T-helper 17 cell (primary cell): ENCODE measurements at places on chromosomes 3 and 15. TPM values are rescaled to one million over a fixed set of nuclear protein-coding genes. Genes with fewer than 3 reads are reported as not detected.
A peak's percentile ranks its signal among the peaks of the same experiment; 100 is the strongest.

Gene SLC9C1
- total RNA-seq = not detected

GRCh38 chr3:130933801-130934345, 40.0 kb downstream of the ATP2C1 start:
- peaks cover 9% of the 10 kb centered on the region for H3K4me1 ChIP-seq
- no peak for DNase-seq
- peaks cover 8% of the 10 kb centered on the region for H3K36me3 ChIP-seq
- no peak overlapping the region for H3K4me3 ChIP-seq

Gene FOXB1
- total RNA-seq = 0.22 TPM

Gene DAZL
- total RNA-seq = not detected

GRCh38 chr3:39757307-39757706, 52.1 kb upstream of the MYRIP start:
- H3K36me3 ChIP-seq = no peaks in the 10 kb centered on the region
- H3K4me1 ChIP-seq = no peaks in the 10 kb centered on the region
- H3K4me3 ChIP-seq = no peak overlapping the region

DNA sequence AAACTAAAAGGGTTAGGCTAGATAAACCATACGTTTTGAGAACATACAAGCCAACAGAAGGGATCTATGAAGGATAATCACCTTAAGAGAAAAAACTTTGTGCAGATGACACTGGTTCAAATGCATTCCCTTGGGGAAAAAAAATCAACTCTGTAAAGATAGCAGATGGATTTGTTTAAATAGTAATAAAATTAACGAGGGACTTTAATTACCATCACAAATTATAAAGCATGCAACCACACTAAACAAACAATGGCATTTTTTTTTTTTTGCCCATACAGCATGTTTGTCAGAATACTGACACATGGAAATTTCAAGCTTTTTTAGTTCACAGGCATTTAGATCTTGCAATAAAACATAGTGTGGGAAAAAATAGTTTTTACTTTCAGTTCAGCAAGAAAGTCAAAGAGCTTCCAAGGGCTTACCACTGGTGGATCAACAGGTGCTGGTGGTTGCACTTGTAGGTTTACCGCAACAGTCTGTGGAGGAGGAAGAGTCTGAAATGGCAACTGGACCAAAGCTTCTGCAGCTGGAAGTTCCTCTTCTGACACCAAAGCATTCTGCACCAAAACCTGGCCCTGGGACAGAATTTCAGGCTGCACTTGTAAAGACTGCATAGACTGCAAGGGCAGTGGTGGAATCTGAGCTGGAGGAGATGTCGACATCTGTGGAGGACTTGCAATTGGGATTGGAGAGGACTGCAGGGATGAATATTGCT, 53.1 kb downstream of the PHC3 start:
- peak overlapping the region; percentile 83 for H3K27ac ChIP-seq
- H3K4me3 ChIP-seq = peak overlapping the region; percentile 16
- DNase-seq = no peak
- H3K27me3 ChIP-seq = no peaks in the 10 kb centered on the region
- H3K36me3 ChIP-seq = peaks cover 8% of the 10 kb centered on the region
- H3K4me1 ChIP-seq = peaks cover 17% of the 10 kb centered on the region

- peak overlapping the region; percentile 19 for H3K4me3 ChIP-seq
- H3K4me1 ChIP-seq = peaks cover 27% of the 10 kb centered on the region
- H3K36me3 ChIP-seq = no peaks in the 10 kb centered on the region
- no peaks in the 10 kb centered on the region for H3K27me3 ChIP-seq
Measured at GRCh38 chr3:157066335-157067098, 93.4 kb downstream of the CCNL1 start.

Gene IL20RB
- total RNA-seq = 4.2 TPM

- no peak for DNase-seq
- H3K27ac ChIP-seq = no peak overlapping the region
- H3K36me3 ChIP-seq = no peaks in the 10 kb centered on the region
- H3K4me1 ChIP-seq = no peaks in the 10 kb centered on the region
Measured at GRCh38 chr3:87410110-87410509, 133.7 kb upstream of the POU1F1 start.

Gene CDHR4
- not detected for total RNA-seq

DNA sequence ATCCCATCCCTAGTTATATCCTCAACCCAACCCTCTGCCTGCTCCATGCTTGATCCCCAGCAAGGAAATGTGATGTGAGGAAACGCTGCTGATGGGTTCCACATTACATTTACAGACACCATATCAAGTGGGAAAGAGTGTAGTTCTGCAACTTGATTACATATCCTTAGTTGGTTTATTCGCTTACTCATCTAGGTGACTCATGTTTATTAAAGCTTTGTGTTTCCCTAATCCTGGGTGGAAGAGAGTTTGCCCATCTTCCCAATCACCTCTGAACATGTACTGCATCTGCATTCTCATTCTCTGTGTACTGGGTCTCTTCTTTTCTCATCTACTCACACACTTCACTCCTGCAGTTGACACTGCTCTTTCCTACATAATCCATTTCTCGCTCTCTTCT, 91.7 kb upstream of the PDZRN3 start:
- no peaks in the 10 kb centered on the region for H3K36me3 ChIP-seq
- no peak overlapping the region for H3K4me3 ChIP-seq
- no peak overlapping the region for H3K27ac ChIP-seq
- H3K27me3 ChIP-seq = no peaks in the 10 kb centered on the region

DNA sequence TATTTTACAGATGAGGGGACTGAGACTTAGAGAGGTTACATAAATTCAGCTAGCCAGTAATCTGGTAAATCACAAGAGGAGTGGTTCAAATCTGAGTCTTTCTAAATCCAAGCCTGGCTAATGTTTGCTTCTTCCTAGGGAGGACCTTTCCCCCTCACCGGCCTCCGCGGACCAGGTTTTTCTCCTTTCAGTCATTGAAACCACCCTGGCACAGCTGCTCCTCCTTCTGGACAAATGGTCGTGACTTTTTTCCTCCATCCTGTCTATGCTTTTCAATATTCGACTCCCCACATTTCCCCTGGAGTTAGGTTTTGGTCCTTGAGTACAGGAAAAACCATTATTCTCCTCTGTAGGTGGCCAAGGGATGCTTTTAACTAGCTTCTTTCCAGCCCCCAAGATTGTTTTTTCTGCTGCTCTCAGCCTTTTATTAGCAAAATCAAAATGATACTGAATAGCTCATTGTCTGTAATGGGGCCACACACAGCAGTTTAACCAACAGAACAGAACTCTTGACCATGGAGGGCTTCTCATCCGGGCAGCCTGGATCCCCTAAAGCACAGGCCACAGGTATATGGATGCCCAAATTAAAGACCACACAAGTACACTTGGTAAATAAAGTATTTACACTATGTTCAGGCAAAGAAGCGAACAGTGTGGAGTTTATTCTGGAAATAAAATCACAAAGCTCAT, 85.9 kb upstream of the KLHL25 start:
- peaks cover 3% of the 10 kb centered on the region for H3K4me1 ChIP-seq
- no peak overlapping the region for H3K4me3 ChIP-seq
- H3K27me3 ChIP-seq = peaks cover 60% of the 10 kb centered on the region
- H3K36me3 ChIP-seq = no peaks in the 10 kb centered on the region
- H3K27ac ChIP-seq = no peak overlapping the region

DNA sequence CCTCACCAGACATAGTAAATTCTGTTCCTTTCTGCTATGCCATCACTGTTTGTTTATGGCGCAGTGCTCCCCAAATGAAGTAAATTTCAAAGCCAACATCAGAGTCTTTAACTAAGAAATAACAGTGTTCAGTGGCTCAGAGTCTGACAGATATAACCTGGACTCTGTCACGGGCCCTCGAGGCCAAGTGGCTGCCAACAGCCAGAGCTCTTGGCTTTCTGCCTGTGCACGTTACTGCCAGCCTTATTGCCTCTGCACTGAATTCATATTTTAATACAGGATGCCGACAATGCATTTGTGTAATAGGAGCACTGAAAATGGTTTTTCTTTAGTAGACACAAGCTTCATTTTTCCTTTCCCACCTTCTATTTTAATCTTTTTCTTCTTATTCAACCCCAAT, 219.9 kb downstream of the NLGN1 start:
- DNase-seq = no peak
- H3K4me1 ChIP-seq = no peaks in the 10 kb centered on the region
- H3K27me3 ChIP-seq = no peaks in the 10 kb centered on the region

- no peaks in the 10 kb centered on the region for H3K36me3 ChIP-seq
Measured at GRCh38 chr15:55661428-55661827, 73.3 kb upstream of the PYGO1 start.

DNA sequence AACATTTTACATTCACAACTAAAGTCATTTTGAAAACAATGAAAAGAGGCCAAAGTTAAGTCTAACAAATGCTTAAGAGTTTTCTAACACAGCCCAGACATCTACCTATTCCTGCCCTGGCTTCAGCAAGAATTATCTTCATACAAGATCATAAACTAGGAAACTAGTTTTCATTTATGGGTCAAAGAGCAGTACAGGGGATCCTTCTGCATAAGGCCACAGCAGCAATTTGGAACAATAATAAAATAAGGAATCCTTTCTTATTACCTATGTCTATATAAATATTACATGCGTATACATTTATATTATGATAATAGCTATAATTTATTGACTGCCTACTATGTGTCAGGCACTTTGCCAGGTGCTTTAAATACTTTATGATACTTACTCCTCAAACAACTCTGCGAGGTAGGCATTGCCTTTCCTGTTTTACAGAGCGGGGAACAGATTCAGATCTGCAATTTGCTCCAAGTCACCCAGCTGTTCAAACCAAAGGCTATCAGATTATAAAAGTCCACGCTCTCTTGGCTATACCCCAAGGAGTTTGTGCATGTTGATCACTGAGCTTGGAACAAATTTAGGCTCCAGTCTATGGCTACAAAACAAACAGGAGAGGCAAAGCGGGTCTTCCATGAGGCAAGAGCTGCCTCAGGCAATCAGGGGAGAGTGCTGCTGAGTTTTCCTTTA, 196.4 kb downstream of the RORA start:
- peaks cover 4% of the 10 kb centered on the region for H3K36me3 ChIP-seq
- H3K4me3 ChIP-seq = no peak overlapping the region
- no peak for DNase-seq
- H3K27me3 ChIP-seq = peaks cover 49% of the 10 kb centered on the region
- H3K27ac ChIP-seq = no peak overlapping the region

Gene CRYGS
- 2.7 TPM for total RNA-seq

DNA sequence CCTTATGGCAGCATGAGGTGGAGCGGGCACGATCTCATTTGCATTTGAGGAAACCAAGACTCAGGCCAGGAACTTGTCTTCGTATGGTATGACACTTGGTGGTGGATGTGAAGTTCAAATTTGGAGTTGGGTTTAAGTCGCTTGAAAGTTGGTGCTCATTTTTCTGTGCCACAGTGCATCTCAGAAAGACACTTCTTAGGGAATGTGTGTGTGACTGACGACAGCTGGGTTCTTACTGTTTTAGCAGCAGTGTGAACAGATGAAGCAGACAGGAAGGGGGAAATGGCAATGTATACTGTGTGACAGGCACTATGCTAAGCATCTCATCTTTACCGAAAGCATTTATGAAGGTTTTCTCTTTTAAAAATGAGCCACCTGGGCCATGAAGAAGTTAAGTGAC, 75.4 kb downstream of the SEC22A start:
- peaks cover 2% of the 10 kb centered on the region for H3K4me1 ChIP-seq
- DNase-seq = no peak
- no peak overlapping the region for H3K27ac ChIP-seq

GRCh38 chr15:42741710-42742109, 4.8 kb upstream of the CDAN1 start:
- no peak overlapping the region for H3K27ac ChIP-seq
- H3K27me3 ChIP-seq = no peaks in the 10 kb centered on the region
- peaks cover 5% of the 10 kb centered on the region for H3K36me3 ChIP-seq
- H3K4me1 ChIP-seq = no peaks in the 10 kb centered on the region
- no peak overlapping the region for H3K4me3 ChIP-seq

Gene SFMBT1
- total RNA-seq = 49.8 TPM

Gene OXTR
- total RNA-seq = not detected

DNA sequence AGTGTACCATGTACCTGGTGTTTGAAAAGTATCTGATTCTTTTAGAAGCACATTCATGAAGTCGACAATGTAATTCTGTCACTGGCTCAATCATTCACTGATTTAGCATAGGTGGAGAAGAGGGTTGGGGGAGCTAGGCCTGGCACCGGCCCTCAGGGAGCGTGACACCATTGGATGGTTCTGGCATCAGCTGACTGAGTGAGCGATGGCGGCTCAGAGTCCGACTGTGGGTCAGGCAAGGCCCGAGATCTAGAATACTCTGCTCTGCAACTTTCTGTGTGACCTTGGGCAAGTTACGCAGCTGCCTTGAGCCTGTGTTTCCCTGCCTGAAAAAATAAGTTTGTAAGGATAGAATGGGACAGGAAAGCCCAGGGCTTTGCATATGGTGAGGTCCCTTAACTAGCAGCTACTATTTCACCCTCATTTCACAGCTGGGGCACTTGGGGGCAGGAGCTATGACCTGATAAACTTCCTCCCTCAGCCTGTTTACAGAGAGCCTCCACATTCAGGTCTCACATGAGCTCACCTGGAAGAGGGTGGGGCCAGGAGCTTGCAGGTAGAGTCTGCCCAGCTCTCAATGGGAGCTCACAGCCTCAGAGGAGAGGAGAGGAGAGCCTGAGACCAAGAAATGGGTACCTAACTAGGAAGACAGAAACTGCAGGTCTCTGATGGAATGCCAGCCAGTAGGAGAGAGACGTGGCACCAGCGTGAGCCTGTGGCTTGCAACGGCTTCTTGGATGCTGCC, 153.7 kb upstream of the TLE3 start:
- H3K36me3 ChIP-seq = no peaks in the 10 kb centered on the region
- no peaks in the 10 kb centered on the region for H3K27me3 ChIP-seq
- H3K4me1 ChIP-seq = peaks cover 7% of the 10 kb centered on the region
- H3K27ac ChIP-seq = peak overlapping the region; percentile 74
- DNase-seq = no peak

Gene ZDHHC3
- 51.4 TPM for total RNA-seq

DNA sequence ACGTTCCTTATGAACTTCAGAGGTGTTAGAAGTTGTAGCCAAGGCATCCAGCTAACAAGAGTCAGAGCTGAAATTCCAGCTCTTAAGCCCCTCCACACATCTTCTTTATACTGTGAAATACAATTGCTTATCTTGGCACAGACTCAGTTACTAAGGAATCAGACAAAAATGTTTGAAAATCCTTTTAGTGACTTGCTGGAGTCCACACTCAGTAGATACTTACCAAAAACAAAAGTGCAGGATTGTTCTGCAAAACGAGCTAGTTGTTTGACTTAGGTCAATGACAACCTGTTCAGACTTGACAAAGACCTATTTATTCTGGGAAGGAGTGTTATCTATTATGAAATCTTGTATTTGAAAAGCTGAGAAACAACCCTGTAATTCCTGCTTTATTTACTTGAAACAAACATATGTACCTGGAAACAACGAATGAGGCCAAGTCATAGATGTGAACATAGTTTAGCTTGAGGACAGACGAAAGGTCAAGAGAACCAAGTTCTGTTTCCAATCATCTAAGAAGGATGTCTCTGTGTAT, 38.5 kb downstream of the B3GNT5 start:
- H3K4me3 ChIP-seq = no peak overlapping the region
- no peak for DNase-seq
- H3K27me3 ChIP-seq = no peaks in the 10 kb centered on the region
- peak overlapping the region; percentile 85 for H3K27ac ChIP-seq
- peaks cover 10% of the 10 kb centered on the region for H3K4me1 ChIP-seq

DNA sequence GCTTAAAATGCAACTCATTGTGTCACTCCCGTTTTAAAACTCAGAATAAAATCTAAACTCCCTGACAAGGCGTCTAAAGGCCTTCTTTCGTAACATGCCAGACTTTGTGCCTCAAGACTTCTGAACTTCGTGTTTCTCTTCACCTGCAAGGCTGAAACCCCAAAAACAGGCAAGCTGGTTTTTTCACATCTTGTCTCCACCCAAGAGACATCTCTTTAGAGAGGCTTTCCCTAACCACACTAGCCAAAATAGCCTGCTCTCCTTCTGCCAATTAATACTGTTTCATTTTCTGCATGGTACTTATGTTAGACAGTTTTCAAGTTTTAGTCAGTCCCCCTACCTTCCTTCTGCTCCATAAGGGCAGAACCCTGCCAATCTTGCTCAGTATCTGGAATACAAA, 41.6 kb downstream of the RAF1 start:
- H3K4me1 ChIP-seq = peaks cover 35% of the 10 kb centered on the region
- no peak overlapping the region for H3K4me3 ChIP-seq
- DNase-seq = no peak
- peak overlapping the region; percentile 66 for H3K27ac ChIP-seq

Gene ZWILCH
- total RNA-seq = 5.6 TPM
